ENCODE measurements at places on chromosomes 6 and 20. TPM values are rescaled to one million over a fixed set of nuclear protein-coding genes. Genes with fewer than 3 reads are reported as not detected.

The TCF21 gene
- total RNA-seq: 0.30 TPM

- H3K27ac ChIP-seq: no peak overlapping the region
- H3K27me3 ChIP-seq: no peaks in the 10 kb centered on the region
- no peak for DNase-seq
- H3K4me1 ChIP-seq: no peaks in the 10 kb centered on the region
Measured at GRCh38 chr6:77893391-77893790, 240.6 kb downstream of the MEI4 start.

GRCh38 chr6:89214197-89214596 is 3.0 kb downstream of the GABRR1 start:
- no peaks in the 10 kb centered on the region for H3K4me1 ChIP-seq
- no peaks in the 10 kb centered on the region for H3K27me3 ChIP-seq
- H3K27ac ChIP-seq: no peak overlapping the region
- no peaks in the 10 kb centered on the region for H3K36me3 ChIP-seq

DNA sequence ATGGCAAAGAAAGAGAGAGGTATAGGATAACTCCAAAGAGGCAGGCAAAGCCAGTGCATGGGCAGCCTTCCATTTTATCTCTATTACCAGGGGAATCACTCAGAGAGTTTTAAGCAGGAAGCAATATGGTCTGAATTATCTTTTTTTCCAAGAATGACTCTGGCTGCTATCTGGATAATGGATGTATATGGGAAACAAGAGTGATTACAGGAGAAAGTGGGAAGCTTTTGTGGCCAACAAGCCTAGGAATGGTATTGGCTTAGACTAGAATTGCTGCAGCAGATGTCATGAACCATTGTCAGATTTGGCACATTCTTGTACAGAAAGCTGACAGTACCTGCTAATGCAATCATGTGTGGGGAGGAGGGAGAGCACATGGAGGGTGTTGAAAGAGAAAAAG is 73.0 kb upstream of the BTBD3 start:
- H3K4me3 ChIP-seq: no peak overlapping the region
- H3K27me3 ChIP-seq: no peaks in the 10 kb centered on the region
- H3K4me1 ChIP-seq: no peaks in the 10 kb centered on the region
- H3K27ac ChIP-seq: no peak overlapping the region
- no peaks in the 10 kb centered on the region for H3K36me3 ChIP-seq
- DNase-seq: no peak

The ZC3H12D gene
- 1.6 TPM for total RNA-seq

GRCh38 chr6:134164300-134164699 is 111.9 kb upstream of the SLC2A12 start:
- DNase-seq: no peak
- H3K4me3 ChIP-seq: no peak overlapping the region
- no peaks in the 10 kb centered on the region for H3K27me3 ChIP-seq
- H3K27ac ChIP-seq: no peak overlapping the region
- no peaks in the 10 kb centered on the region for H3K4me1 ChIP-seq
- H3K36me3 ChIP-seq: no peaks in the 10 kb centered on the region

DNA sequence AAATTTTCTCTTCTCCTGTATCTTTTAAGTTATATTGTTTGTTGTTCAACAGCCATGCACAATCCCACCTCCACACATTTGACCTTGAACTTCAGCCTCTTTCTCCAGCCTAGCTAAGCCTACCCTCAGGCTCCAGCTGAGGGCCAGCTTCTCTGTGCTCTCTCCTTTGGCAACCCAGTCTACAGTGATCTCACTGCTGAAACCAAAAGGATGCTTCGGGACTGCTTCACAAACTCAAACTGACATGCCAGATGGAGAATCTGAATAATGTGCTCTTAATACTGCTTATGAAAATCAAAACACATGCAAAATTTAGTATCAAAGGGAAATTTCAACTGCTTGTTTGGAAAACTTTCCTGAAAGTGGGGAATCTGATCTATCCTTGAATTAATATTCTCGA is 16.1 kb upstream of the RIN2 start:
- no peak overlapping the region for H3K4me3 ChIP-seq
- no peaks in the 10 kb centered on the region for H3K27me3 ChIP-seq
- DNase-seq: no peak
- peaks cover 4% of the 10 kb centered on the region for H3K4me1 ChIP-seq
- no peaks in the 10 kb centered on the region for H3K36me3 ChIP-seq
